Femur (tissue), 1 donor: ENCODE measurements at places on chromosomes 16 and 17.

GRCh38 chr16:50879873-50880695, 138.2 kb downstream of the CYLD start:
- DNase-seq = no peak

- no peak for DNase-seq
These were observed 331 bp upstream of the ZNF287 start for GRCh38 chr17:16569358-16569712.

DNA sequence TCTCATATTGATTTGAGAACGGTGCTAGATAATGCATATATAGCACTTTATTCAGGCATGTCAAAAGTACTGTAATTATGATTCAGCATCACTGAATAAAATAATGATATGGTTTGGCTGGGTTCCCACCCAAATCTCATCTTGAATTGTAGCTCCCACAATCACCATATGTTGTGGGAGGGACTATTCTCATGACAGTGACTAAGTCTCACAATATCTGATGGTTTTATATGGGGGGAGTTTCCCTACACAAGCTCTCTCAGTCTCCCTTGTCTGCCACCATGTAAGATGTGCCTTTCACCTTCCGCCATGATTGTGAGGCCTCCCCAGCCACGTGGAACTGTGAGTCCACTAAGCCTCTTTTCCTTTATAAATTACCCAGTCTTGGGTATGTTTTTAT, 25.6 kb upstream of the LONP2 start:
- DNase-seq = no peak

GRCh38 chr17:49659661-49660382, 18.1 kb downstream of the SPOP start:
- no peak for DNase-seq

- no peak for DNase-seq
These were observed 608 bp upstream of the TRIM37 start for GRCh38 chr17:59107306-59107670.

- DNase-seq = no peak
These were observed 17.2 kb downstream of the MRC2 start for GRCh38 chr17:62644487-62645173.

DNA sequence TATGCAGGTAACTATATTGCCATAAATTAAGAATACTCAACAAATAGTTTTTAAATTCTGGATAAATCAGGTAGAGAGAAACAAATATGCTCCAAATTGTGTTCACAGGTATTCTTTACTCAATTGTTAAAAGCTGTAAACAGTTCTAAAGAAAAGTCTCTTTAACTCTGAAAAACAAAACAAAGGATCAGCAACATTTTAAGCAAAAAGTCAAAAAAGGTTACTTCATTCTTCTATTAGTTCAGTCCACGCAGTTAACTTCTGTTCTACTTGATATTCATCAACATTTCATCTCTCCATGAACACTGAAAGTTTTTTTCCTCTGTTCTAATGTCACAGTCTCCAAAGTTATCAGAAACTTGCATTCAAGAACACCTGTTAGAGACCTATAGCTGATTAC, 47.9 kb downstream of the SCPEP1 start:
- DNase-seq = no peak

GRCh38 chr16:85611444-85612190, 1.5 kb upstream of the GSE1 start:
- DNase-seq = peak; percentile 88

DNA sequence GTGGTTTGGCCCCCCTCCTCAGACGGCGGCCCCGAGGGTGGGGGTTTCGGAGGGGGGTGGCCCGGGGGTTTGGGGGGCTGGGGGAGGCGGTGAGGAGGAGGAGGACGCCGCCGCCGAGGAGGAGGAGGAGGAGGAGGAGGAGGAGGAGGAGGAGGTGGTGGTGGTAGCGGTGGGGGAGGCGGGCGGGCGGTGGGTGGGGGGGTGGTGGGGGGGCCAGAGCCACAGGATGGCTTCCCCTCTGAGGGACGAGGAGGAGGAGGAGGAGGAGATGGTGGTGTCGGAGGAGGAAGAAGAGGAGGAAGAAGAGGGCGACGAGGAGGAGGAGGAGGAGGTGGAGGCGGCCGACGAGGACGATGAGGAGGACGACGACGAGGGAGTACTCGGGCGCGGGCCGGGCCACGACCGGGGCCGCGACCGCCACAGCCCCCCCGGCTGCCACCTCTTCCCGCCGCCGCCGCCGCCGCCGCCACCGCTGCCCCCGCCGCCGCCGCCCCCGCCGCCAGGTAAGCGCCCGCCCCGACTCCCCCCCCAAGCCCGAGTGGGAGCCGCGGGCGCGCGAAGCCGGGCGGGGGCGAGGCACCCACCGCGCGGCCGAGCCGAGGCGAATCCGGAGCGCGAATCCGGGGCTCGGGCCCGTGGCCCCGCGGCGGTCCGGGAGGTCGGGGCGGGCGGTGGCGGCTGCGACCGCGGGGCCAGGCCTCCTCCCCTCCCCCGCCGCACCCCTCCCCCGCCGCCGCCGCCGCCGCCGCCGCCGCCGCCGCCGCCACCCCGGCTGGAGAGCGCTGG, 3.8 kb upstream of the CHD3 start:
- DNase-seq = peak; percentile 59
